Kasumi-1 (cell line): ENCODE measurements at places on chromosomes 1 and 21.

DNA sequence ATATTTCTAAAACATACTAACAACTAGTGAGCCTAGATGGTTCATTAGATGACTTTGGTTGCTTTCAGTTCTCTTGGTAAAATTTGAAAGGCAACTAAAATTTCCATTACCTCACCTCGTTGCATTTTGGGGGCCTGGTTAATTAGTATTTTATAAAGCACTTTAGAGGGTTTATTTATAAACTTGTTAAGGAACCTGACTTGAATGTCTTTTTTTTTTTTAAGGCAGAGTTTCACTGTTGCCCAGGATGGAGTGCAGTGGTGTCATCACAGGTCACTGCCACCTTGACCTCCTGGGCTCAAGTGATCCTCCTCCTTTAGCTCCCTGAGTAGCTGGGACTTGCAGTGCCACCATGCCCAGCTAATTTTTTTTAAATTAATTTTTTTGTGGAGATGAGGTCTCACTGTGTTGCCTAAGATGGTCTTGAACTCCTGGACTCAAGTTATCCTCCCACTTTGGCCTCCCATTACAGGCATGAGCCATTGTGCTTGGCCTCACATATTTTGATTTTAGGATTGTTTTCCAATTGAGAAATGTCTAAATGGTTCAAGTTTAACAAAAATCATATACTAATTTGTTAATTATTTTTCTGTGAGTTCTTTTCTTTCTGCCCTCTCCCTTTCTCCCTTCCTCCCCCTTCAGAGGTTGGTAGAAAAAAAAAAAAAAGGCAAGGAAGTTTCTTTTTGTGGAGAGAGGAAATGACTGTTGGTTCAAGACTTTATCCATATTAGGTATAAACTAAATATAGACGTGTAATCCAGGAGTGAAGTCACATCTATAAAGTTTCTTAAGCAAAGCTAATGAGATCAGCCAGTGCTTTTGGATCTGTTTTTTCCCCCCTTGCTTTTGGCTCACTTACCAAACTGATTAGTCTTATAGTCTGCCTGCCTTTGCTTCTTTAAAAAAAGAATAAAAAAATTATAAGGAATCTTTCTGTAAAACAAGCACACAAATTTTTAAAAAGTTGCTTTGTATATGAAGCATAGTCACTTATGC, 24.7 kb downstream of the CLIC4 start:
- peak; percentile 61 for DNase-seq

GRCh38 chr1:227622739-227623475, 59.6 kb downstream of the ZNF678 start:
- no peak for DNase-seq

DNA sequence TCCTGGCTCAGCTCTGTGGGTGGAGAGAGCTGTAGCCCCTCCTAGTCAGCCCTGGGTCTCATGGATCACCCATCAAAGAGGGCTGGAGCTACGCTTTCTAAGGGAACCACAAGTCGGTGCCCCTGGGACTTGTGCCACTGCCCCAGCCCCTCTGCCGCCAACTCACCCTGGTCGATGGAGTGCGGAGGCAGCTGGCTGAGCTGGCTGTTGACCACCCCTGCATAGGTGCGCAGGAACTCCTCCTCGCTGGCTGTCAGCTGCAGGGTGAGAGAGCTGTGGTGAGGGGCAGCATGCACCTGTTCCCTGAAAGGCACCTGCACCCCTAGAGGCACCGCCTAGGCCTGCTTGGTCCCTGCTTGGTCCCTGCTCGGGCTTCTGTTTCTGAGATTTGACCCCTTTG, 39.0 kb downstream of the CTNNBIP1 start:
- no peak for DNase-seq

DNA sequence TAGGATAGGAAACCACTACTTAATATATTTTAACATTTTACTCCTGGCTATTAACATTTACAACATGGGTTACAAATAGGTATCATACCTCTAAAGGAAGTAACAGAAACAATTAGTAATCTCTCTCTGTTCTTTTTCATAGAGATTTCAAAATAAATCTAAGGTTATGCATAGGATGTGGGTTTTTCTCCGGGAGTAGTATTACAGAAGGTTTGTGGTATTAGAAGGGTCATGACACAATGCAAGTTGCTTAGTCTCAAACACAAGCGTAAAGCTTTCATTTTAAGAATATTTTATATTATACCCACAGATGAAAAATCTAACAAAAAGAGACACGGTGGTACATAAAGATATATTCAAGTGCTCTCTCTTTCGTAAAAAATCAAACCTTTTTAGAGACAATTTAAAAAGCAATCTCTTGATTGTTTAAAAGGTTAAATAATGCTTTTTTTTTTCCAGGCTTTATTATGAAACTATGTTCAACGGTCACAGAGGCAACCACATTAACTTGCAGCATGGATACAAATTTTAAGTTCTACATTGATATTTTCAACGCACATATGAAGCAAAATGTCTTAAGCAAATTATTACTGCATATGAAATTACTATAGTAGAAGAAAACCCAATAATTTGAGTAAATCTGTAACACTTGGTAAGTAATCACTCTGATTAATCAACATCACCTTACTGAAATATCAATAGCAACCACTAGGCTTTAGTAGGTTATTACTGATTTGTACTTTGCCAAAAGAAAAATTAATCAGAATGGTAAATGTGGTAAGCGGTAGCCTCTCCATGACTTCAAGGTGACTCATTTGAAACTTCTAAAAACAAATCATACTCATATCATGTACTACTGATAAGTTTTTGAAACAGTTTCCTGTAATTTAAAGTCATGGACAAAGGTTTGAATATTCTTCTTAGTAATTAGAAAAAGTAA, 97.4 kb upstream of the GFI1 start:
- DNase-seq: peak; percentile 75

DNA sequence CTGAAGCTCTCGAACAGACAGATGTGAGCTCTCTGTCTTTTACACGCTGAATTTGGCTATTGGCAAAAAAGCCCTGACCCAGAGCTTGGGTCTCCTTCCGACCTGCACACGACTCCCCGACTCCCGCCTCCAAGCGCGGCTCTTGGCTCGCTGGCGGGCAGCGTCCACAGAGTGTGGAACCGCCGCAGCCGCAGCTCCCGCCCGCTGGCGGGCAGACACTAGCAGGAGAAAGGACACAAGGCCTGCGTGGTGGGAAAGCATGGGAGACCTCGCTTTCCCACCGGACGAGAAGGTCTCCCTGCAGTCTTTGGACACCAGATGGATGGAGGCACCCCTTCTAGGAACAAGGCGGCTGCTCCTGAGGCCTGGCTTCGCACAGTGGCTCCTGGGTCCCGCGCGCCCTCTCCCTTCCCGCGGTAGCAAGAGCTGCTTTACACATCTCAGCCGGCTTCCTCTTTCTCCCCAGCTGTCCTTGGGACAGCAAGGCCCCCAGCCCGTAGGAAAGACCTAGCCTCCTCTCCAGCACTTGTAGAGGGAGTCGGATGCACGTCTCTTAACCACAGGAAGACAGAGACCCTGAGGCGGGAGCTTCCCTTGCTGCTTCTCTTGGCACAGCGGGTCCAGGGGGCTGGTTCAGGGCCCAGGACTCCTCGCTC, 92.1 kb downstream of the PRKAB2 start:
- peak; percentile 35 for DNase-seq

DNA sequence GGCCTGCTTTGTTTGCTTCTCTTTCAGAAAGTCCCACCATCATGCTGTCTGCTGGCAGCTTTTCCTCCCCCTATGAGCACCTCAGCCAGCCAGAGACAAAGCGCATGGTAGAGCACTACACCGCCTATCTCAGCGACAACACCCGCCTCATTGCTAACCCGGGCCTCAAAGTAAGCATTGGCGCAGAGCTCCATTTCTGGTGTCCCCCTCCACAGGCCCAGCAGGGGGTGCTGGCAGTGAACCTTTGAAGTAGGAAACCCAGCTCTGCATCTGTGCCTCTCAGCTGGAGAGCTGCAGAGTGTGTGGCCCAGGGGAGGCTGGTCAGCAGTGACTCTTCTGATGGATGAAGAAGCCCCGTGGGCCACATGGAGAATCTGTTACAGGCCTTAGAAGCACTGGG, 81.2 kb upstream of the RAVER2 start:
- no peak for DNase-seq

- DNase-seq: no peak
These were observed 12.9 kb downstream of the STX12 start for GRCh38 chr1:27785781-27786455.

GRCh38 chr1:226492426-226493137, 56.0 kb upstream of the STUM start:
- no peak for DNase-seq

DNA sequence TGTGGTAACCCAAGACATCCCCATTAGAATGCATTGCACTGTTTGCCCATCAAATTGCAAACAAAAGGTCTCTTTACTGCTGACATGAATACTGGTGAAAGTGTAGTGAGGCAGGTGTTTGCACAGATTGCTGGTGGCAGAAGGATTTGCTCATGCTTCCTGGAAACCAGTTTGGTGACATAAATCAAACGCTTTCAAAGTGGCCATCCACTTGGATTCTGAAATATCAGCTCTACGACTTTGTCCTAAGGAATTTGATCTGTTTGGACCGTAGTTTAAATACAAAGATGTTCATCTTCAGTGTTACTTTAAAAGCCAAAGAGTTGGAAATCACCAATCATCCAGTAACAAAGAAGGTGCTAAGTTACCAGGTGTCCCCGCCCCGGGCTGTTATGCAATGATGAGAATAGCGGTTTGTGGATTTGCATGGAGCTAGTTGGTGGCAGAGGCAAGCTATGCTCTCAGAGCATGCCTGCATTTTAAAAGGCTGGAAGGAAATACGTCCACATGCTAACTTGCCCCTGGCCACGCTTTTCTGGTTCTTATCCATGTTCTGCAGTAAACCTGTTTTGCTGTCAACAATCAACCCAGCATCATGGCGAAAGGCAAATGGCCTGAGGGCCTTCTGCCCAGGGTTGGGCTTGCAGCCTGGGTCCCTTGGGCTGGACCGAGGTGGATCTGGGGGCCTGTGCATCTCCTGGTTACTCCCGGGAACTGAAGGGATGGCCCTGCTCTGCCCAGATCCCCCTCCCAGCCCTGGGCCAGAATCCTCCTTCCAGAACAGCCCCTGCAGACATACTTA, 49.2 kb downstream of the UMODL1 start:
- no peak for DNase-seq

- peak; percentile 63 for DNase-seq
These were observed 34.4 kb downstream of the ADGRL2 start for GRCh38 chr1:81834921-81835698.

DNA sequence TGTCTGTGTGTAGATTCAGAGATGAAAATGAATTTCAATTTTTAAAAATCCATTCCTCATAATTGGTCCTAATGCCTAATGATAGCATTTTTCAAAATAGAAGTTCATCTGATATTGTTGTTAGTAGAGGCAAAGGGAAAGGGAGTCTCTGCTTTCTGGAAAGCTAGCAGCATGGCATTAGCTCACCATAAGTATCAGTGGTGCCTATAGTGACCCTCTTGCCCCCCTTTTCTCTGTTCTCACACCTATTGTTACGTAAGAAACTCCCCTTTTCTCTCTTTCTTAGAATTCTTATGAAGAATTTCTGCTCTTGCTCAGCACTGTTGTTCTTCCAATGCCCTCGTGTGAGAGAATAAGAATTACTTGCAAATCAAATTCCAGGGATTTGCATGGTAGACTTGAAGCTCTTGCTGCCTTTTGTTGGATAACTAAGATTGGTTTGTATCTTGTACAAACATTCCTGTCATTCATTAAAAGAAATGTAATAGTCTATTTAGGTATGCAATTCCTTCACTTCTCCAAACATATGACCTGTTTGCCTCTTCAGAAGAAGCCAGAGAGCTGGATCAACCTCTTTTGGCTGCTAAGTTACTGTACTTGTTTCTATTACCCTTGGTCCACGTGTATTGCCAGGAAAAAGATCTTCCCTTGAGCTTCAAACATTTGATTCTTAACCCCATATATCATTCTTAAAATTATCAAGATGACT, 69.2 kb upstream of the MAGI3 start:
- no peak for DNase-seq

GRCh38 chr1:82614090-82614489, 813.4 kb downstream of the ADGRL2 start:
- no peak for DNase-seq

DNA sequence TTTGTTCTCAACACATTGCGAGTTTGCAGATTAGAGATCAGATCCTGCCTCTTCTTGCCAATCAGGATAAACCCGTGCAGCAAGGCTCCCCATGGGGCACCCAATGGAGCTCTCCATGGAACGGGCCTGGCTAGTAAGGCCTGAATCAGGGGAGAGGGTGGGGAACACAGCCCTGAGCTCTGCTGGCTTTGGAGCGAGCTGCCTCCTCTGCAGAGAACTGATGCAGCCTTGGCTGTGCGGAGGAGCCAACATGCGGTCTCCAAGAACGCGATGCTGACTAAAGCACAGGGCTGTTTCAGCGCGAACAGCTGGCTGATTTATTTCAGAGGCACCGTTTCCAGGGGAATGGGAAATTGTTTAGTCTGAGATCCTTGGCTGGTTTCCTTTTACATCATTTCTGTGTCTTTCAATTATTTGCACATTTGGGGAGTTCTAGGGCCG, 139.7 kb downstream of the TSEN15 start:
- no peak for DNase-seq

- no peak for DNase-seq
These were observed 7.3 kb downstream of the IPO13 start for GRCh38 chr1:43954036-43954435.

DNA sequence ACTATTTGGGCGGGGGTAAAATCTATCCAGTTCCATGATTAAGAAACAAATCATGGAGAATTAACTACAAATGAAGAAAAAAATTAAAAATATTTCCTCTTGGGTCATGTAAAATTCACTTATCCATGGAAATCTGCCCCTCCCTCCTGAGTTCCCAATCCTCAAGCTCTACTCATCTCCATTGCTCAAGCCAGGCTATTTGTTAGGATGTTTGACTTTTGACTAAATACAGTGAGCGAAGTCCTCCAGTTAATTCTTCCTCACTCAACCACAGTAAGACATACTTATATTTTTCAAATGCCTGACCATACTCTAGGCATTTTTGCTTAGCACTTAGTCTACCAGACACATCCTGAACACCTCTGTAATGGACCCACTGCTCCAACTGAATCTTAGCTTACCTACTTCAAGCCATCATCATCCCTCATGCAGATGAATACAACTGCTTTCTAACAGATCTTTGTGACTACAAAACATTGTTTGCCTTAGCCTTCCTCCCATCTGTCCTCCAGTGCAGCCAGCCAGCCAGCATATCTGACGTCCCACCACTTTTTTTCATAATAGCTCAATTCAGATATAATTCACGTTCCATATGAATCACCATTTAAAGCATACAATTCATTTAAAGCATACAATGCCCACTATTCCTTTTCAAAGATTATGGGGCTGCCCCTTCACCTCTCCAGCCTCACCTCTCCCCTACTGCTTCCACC, 154.2 kb downstream of the RERE start:
- DNase-seq: no peak

DNA sequence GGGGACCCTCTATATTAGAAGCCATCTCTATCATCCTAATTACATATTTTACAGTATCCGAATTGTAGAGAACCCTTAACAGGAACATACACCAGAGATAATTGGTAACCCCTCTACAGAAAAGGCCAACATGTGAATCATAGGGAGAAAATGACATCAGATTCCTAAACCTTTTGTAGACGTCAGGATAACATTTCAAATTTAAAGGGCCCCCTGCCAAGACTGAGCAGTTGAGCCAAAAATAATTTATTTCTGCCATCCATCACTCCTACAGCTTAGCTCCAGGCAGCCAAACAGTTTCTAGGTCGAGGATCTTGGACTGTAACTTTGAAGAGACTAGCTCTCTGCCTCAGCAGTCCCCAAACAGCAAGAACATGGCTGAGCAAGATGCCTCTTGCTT, 21.2 kb downstream of the ZNF697 start:
- DNase-seq: no peak
